Coronary artery (tissue), 2 donors: ENCODE measurements at places on chromosomes 2 and 18.

GRCh38 chr2:235073868-235074413 is 122.1 kb downstream of the SH3BP4 start:
- no peak for DNase-seq

- no peak for DNase-seq
Measured at GRCh38 chr2:80057956-80058355, 246.6 kb downstream of the LRRTM1 start.

DNA sequence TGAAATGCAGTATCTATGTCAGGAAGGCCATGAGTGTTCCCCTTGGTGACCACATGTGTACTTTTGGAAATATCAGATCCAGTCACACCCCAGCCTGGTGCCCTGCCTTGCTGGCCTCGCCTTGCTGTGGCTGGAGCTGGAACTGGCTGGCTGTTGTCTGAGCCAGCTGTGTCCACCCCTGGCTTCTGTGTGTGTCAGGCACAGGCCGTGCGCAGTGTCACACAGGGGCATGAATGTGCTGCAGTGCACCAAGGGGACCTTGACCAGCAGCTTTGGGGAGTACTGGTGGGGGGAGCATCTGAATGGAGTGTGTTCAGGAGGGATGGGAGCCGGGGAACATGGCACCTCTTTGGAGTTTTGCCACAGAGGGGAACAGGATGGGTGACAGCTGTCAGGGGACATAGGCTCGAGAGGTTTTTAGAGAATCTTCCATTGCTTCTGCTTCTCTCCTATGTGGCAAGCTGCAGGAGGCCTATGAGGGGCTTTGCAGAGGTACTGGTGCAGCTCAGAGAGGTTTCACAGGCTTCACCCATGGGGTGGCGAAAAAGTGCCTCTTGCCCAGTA is 44.7 kb upstream of the FAHD2A start:
- peak; percentile 63 for DNase-seq

DNA sequence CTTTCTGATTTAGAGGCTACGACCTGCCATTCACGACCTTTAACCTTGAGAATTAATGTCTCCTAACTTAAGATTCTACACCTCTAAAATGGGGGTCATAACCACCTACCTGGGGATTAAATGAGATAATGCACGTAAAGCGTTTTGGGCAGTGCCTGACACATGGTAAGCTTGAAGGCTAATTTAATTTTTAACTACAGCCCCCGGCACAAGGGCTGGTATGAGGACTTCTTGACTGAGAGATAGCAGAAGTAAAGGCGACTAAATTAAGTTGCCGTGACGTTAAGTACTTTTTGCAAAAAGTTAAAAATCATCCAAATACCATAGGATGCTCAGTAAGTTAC is 549 bp downstream of the MRPL35 start:
- no peak for DNase-seq

DNA sequence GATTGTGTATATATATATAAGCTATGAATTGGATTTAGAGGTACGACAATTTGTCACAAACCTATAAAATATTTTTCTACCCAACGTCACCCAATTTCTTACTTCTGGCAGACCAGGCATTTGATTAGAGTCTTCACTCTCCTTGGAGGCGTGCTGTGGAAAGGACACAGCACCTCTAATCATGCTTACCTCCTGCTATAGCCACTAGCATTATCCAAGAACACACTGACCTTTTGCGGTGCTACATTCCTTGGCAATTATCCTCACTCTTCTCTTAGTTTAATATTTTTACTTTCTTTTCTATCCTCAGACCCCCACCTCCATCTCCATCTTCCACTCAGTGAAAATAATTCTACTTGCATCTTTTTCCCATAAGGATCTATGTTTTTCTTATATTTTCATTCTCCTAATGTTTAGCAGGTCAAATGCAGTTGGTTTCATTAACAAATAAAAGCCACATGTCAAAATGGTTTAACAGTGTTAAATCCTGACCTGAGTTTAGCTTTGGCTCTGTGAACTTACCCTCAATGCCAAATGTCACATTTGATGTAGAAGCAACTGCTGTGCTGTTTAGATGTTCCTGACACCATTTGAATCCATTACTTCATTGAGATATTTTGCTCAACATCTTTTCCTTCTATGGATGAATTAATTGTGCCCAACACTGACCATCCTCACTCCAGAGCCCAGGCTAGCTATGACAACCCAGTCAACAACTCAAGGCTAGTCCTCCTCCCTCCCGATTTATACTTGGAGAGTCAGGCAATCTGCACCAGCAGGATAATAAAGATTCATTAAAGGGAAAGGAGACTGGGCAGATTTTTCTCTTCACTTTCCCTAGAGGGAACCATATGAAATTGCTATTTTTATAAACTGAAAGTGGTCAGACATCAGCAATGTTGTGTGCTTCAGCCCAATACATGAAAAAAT is 240.5 kb downstream of the MREG start:
- DNase-seq: no peak

- DNase-seq: no peak
Measured at GRCh38 chr2:111919794-111920608, 21.6 kb downstream of the MERTK start.

DNA sequence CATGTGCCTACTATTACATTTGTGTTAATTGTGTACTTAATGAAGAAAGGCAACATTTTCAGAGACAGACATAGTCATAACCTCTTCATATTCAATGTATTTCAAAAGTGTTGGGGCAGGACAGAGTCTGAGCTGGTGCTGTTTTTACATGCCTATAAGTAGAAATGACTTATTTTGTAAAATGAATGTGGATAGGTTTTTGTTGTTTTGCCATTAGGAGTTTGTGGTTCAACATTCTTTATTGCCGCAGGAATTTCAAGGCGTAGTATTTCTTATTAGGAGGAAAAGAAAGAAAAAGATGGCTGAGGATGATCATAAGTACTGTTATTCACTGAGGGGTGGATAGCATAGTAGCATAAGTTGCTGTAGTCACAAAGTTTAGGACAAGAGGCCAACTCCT is 21.2 kb upstream of the ASXL3 start:
- no peak for DNase-seq

DNA sequence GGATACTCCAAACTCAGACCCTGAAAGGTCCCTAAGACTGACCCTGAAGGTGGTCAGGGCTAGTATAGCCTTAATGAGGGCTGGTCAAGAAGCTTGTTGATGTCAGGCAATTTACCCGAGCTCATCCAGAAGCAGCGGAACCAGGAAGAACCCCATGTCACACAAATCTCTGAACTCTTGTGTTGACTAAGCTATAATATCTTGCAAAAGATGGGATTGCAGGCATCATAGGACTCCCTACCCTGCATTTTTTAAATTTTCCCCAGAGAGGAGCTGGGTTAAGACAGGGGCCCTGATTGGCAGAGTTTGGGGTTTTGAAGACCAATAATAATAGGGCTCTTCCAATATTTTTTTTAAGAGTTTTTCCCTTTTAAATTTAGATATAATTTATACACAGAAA is 2.0 kb upstream of the PLEKHB2 start:
- DNase-seq: no peak

DNA sequence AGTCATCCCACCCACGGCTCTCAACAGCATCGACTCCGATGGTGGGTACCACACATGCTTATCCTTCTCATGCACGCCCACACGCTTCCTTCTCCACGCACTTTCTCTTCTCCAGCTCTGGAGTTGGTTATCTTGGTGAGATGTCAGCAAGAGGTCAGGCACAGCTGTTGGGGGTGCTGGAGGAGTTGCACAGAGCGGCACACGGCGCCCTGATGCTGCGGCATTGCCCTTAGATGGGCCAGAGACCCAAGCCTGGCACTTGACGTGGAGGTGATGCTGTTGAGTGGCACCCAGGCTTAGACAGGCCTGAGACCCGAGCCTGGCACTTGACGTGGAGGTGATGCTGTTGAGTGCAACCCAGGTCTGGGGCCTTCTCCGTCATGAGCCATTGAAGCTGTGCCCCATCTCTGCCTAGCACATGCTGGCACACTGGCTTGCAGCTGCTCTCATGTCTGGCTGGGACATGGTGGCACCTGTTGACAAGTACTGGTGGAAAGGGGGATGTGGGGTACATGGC is 83.2 kb downstream of the DGKD start:
- DNase-seq: no peak

DNA sequence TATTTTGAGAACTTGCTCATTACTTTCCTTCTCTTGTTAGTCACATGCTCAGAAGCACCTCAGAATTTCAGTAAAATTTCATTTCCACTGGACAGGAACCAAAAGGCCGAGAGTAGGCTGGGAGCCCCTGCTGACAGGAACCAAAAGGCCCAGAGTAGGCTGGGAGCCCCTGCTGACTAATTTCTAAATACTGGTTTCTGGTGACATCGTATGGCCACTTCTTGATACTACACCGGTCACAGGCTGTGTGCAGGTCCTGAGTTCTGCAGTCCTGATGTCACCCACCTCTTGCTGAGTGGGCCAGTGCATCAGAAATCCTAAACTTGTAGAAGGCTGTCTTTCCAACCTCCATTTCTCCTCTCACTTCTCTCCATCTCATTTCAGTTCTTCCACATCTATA is 17.7 kb upstream of the EN1 start:
- no peak for DNase-seq

GRCh38 chr2:76610451-76610850 is 899.7 kb upstream of the GCFC2 start:
- DNase-seq: no peak

DNA sequence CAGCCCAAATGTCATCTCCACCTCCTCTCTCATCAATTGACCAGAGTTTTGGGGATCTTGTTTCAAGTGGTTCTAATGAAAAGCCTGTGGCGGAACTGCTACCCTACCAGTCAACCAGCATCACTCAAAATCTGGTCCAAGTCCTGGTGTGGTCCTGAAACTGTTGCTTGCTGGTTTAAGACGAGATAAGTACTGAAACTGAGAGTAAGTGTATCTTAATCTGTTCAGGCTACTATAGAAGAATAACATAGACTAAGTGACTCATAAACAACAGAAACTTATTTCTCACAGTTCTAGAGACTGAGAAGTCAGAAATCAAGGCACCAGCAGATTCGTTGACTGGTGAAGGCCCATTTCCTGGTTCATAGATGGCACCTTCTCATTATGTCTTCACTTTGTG is 879 bp upstream of the GALNT5 start:
- DNase-seq: no peak

- no peak for DNase-seq
Measured at GRCh38 chr2:67792191-67792590, 270.6 kb downstream of the C1D start.

DNA sequence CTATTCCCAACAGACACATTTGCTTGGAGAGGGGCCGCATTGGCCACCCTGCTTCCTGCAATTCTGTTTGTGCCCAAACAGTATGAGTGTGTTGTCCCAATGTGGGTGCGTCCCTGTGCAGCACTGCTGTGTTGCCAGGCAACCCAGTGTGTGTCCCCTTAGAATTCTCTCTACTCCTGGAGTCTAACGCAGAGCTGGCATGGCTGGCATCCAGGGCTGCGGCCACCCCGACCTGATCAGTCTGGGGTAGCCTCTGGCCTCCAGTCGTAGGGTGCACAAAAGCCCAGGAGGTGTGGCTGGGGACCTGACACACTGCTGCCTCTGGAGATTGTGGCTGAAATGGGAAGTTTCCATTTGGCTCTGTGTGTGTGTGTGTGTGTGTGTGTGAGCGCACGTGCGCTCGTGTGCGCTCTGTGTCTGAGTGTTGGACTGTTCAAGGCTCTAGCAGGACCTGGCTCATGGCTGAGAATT is 48.0 kb downstream of the TEX44 start:
- peak; percentile 93 for DNase-seq

DNA sequence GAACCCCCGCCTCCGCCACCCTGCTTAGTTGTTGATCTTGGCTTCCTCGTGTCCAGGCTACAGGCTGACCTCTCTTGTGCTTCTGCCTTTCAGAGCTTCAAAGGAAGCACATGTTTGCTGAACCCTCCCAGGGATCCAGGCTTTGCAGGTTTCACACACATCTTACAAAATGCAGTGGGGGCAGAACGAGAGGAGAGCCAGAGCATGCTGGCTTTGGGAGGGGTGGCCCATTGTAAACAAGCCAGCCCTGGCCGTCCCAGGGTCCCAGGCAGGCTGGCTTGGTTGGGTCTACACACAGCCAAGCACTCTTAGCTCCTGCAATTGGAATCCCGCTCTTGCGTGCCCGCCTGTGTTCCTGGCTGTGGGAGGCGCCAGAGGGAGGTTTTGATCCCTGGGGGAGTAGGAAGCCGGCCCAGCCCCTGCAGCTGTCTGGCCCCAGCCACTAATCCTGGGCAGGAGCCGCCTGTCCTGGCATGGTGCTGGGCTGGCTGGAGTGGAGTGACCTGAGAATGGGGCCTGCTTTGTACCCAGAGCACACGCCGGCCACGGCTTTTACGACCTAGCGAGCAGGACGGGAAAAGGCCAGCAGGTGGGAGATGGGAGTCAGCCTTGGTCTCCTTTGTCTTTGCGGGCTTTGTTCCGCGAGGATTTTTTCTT is 53.9 kb downstream of the SH3BP4 start:
- DNase-seq: no peak

GRCh38 chr2:176099159-176099727 is 352 bp upstream of the HOXD12 start:
- DNase-seq: no peak

DNA sequence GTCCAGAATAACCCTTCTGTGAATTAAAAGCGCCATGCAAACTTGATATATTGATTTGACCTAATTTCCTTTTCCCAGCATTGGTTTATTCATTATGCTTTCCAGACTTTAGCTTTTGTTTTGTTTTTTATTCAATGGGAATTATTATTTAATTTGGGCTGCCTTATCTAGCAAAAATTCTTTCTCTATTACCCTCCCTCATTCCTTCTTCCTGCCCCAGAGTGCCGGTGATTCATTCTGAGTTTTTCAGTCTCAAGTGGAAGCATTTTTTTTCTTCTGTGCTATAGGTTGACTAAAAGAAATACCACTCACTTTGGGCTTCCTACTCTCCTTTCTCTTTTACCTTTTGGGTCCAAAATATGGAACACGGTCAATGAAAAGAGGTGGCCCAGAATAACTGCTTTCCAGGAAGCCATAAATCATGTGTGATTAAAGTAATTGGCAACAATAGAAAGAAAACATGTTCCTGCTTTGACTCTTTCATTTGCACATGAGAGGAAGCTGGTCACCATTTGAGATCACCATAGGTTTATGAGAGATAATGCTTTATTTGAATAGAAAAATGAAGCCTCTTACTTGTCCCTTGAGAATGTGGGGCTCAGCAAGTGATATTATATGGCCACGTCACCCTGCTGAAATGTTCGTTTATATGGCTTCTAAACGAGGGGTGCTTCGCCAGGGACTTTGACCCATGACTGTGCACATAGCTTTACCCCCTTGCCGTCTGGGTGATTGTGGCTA is 422.8 kb upstream of the ZEB2 start:
- DNase-seq: no peak

DNA sequence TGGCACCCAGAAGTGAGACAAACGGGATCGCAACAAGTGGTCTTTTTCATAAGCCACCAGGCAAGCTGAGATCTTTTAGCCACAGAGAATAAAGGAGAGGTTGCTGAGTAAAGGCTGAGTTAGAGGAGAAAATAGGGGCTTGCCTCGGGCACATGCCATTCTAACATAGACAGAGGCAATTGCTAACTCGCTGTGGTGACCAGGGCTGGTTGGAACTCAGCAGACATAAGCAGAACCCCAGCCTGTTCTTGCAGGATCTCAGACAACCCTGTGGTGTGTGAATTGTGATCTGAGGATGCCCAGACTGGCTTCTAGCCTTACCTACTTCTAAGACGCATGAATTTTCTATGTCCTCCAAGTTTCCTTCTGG is 300.2 kb downstream of the CDCA7 start:
- no peak for DNase-seq

- peak; percentile 72 for DNase-seq
Measured at GRCh38 chr2:239230318-239231052, 170.3 kb downstream of the HDAC4 start.

GRCh38 chr18:22088996-22089640 is 80.3 kb upstream of the GATA6 start:
- no peak for DNase-seq

GRCh38 chr2:6977786-6978185 is 60.6 kb downstream of the RNF144A start:
- DNase-seq: no peak
